ENCODE measurements at places on chromosomes 1 and 21.

GRCh38 chr1:218425647-218426342 lies 80.7 kb downstream of the TGFB2 start:
- DNase-seq = no peak

DNA sequence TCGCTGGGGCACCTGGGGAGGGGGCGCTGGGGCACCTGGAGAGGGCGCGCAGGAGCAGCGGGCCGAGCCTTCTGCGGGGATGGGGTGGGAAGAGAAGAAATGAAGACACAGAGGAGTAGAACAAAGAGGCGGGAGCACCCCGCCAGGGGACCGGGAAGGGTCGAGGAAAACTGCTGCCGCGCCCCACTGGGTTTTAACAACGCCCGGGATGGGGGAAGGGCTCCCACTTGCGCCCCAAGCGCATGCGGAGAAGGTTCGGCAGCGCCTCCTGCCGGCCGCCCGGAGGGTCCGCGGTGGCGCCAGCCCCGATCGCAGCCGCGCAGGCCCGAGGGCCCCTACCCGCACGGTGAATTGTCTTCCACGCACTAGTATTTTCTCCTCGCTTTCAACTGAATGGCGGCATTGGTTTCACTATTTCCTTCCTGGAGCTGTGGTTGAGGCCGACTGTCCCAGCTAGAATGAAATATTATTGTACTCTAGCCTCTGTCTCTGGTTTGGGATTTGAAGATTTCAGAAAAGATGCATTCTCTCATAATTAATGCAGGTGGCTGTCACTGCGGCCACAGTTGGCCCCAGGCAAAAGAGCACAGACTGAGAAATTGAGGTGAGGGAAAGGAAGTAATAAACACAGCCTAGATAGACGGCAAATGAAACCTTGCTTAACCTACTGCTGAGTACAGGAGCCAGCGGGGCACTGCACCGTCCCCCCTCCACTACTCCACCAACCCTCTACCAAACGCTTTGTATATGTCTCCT lies 57.3 kb downstream of the MAB21L3 start:
- no peak for DNase-seq

- DNase-seq = no peak
Measured at GRCh38 chr1:99520121-99520520, 125.8 kb upstream of the PALMD start.

DNA sequence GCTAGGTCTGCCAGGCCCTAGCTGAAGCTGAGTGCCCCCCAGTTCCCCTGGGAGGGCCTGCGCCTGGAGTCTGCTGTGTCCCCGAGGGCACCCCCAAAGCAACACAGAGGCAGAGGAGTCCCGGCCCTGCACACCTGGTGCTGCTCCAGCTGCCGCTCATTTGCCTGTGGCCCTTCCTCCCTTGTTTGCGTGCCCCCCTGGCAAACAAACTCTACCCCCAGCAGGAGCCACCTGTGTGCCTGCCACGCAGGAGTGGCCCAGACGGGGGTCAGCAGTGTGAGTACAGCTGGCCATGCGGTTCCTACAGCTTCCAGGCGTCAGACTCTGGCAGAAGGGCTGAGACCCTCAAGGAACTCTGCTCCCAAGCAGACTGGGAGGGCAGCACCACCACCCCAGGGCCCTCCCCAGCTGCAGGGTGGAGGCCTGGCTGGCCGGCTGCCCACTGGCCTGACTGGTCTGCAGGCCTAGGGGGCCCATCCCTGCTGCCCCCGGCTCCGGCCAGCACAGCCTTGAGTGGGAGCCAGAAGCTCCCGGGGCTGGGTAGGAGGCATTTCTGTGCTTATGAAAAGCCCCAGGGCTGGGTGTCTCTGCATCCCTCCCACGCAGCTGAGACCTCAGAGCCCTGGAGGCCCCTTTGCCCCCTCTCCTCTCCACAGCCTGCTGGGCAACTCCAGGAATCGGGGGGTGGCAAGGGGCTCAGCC lies 563 bp upstream of the TAS1R3 start:
- DNase-seq = no peak

- no peak for DNase-seq
Measured at GRCh38 chr1:230975636-230976035, 3.0 kb downstream of the TTC13 start.

- no peak for DNase-seq
Measured at GRCh38 chr1:156386134-156386901, 17.3 kb downstream of the RHBG start.

DNA sequence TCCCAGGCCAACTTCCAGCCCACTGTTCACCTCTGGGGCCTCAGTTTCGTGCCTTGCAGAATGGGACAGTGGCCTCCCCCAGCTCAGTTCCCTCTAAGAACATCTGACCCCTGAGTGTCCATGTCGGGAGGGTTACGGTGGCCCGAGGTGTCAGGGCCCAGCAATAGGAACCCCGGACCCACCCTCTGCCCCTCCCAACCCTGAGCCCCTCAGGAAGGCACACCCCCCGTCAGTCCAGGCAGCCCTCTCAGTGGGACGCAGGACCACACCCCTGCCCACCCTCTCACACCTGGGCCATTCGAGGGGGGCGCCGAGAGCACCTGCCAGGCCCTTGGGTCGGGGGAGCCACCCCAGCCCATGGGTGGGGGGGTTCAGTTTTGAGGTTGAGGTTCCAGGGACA lies 447 bp downstream of the TTC34 start:
- no peak for DNase-seq

- DNase-seq = peak; percentile 32
Measured at GRCh38 chr1:178055779-178056471, 38.0 kb upstream of the RASAL2 start.

- DNase-seq = no peak
Measured at GRCh38 chr1:69595486-69595885, 27.8 kb downstream of the LRRC7 start.

DNA sequence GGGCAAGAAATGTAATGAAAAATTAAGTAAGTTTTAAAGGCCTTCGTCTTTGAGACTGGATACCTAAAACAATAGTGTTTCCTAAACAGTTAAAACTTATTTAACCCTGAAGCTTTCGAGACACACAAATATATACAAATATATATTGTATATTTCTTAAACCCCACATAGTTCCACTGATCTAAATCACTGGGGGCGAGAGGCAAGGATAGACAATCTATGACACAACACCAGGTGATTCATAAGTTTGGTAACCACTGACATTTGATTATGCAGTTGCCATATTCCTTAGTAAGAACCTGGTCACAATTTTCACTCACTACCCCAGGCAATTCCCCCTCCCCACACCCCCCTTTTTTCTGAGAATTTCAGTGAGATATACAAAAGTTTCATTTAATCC lies 55.3 kb upstream of the BOLA1 start:
- no peak for DNase-seq

GRCh38 chr21:45251635-45252447 lies 35.9 kb downstream of the POFUT2 start:
- no peak for DNase-seq

GRCh38 chr1:155207806-155208540 lies at the start of gene THBS3:
Gene THBS3 (minus strand): TSS chr1:155207897. CDS start chr1:155207876, 21 bp downstream.
- DNase-seq = no peak

- no peak for DNase-seq
Measured at GRCh38 chr1:209650454-209650853, 1.8 kb downstream of the LAMB3 start.

DNA sequence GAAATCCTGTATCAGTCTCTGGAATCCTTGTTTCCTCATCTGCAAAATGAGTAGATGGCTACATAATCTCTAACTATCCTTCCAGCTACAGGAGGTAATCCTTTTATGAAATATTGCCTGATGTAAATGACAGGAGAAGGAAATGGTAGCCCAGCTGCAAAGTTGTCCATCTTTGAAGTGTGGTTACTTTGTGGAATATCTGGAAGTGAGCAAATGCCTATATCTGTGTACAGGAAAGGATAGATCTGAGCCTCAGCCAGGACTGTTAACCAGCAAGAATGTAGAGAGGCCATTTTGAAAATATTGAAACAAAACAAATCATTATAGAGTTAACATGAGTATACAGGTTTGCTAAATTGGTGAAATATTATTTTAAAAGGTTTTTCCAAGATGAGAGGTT lies 74.8 kb upstream of the BMP8A start:
- DNase-seq = no peak

GRCh38 chr1:30475201-30475600 lies 248.2 kb downstream of the MATN1 start:
- DNase-seq = no peak

- DNase-seq = no peak
Measured at GRCh38 chr21:45391743-45392572, 13.0 kb upstream of the COL18A1 start.

- no peak for DNase-seq
Measured at GRCh38 chr1:77282866-77283539, 1.2 kb downstream of the AK5 start.

GRCh38 chr1:226945106-226945857 lies 5.2 kb downstream of the COQ8A start:
- DNase-seq = no peak

DNA sequence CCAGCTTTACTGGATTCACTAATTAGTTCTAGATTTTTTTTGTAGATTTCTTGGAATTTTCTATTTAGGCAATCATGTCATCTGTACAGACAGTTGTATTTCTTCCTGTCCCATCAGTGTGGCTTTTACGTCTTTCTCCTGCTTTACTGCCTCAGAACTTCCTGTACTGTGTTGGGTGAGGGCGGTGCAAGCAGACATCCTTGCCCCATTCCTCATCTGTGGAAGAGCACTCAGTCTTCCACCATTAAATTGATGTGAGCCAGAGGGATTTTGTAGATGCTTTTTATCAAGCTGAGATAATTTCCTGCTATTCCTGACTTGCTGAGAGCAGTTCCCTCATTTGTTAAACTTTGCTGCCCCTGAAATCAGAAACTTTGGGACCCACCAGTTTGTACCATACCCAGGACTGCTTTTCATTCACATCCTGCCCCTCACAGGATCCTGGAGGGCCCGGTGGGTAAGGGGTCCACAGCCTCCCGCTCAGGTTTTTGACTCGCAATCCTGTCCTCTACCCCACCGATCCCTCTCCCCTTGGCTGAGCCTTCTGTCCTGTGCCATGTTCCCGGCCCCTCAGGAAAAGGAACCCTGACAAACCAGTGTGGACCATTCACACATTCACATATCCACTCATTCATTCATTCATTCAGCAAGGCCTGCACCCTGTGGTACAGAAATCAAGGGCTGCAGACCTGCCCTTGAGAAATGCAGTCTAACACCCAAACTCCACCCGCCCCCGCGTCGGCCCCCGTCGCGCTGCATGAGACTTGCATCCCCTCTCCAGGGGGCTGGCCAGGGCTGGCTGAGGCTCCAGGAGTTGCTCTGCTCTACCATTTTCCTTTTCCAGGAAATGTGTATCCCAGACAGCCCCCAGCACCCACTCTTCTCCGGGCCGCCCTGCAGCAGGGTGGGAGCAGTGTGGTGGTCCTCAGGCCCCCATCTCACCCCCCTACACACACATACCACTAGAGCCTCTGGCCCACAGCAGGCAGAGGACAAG lies 246.5 kb upstream of the VAMP3 start:
- no peak for DNase-seq

DNA sequence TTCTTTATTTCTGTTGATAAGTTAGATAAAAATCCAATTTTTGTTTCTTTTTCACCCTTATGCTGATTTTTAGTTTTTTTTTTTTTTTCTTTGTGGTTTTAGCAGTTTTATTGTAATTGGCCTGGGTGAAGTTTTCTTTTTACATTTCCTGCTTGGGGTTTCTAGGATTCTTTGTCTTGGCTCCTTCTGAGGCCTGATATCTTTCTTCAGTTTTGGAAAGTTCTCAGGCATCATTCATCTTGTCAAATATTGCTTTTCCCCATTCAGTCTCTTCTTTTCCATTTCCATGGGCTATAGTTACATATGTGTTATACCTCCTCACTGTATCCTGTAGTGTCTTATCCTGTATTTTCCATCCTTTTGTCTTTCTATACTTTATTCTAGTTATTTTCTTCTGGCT lies 28.5 kb downstream of the ST6GALNAC3 start:
- no peak for DNase-seq

DNA sequence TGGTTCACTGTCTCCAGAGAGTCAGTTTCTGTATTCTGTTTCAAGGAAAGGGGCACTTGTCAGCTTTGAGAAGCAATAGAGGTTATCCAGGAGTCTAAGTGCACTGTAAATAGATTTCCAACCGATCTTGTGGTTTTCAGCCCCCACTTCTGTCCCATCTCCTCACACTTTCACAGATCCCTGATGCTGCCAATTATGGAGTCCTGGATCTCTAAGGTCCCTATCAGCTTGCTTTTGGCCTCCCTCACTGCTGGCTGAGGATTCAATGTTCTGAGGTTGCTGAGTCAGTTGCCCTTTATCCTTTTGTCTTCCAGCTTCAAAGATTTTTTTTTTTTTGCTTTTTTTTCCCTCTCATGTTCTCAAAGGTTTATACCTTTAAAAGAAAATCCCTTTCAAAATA lies 98.4 kb downstream of the DIRAS3 start:
- no peak for DNase-seq

GRCh38 chr1:70355111-70355407 lies 537 bp upstream of the ANKRD13C start:
- DNase-seq = no peak

GRCh38 chr1:222547944-222548671 lies at the start of gene HHIPL2:
Gene HHIPL2 (minus strand): TSS chr1:222548104. CDS start chr1:222548044, 60 bp downstream.
- no peak for DNase-seq

DNA sequence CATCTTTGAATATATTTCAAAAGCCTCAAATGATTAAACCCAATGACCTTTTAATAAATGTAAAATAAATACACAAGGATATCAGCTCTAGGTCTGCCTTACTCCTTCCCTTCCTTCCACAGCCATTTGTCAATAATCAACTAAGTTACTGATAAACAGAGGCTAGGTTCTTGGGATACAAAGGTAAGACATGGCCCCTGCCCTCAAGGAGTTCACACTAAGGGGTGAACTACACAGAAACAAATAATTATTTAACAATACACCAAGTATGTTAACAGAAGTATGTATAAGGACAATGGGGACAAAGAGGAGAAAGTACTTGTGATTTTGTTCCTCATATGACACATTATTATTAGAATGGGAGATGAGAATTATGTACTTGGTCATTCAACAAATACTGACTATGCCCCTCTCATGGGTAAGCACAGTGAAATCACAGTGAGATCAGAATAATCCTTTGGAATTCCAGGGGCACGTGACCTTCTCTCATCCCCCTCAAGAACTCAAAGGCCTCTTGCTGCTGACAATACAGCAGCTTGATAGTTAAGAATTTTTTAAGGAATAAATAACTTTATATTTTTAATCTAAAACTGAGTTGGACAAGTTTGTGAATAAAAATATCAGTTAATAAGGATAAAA lies 40.2 kb downstream of the ATP1B1 start:
- no peak for DNase-seq

- DNase-seq = no peak
Measured at GRCh38 chr1:60133848-60134247, 60.3 kb upstream of the C1orf87 start.

DNA sequence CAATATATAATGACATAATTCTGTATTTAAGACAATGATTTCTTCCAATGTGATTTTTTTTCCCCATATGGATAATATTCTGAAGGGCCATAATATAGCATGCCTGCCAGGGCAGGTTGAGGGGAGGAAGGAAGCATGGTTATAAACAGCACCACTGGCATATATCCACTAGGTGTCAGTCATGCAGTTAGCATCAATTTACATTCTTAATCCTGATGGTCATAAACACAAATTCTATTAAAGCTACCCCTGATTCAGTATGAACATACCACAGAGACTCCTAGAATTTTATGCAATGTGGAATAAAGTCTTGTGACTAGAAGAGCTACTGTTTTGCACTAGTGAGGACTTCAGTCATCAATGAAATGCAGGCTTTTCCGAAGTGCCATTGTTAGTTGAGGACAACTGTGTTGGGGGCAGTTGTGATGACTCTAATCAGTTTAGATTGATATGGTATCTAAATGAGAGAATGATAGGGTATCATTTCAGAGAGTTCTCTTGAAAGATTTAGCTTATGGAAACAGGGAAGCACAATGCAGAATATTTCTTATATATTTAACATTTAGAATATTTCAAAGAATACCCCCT lies 342.7 kb upstream of the NR5A2 start:
- DNase-seq = peak; percentile 8
